A549 treated with Hydrocortisone at 1 μM for 4 hours (cell line): ENCODE measurements at places on chromosomes 12 and 14. TPM values are rescaled to one million over a fixed set of nuclear protein-coding genes. Genes with fewer than 3 reads are reported as not detected.

The KRT73 gene
- 0.06 TPM in 1 of 5 replicates, not detected in the others for total RNA-seq

The MEG3 gene
- total RNA-seq, result 41.2 to 54.4 TPM (median 49.7 TPM) in 5 replicates

The SIX4 gene
- 1.1 to 3.1 TPM (median 2.8 TPM) in 5 replicates for total RNA-seq

The EIF2S3B gene
- 0.43 to 0.97 TPM (median 0.52 TPM) in 5 replicates for total RNA-seq

The PLXNC1 gene
- total RNA-seq, result 0.06 to 0.43 TPM (median 0.15 TPM) in 5 replicates

The MYF5 gene
- total RNA-seq, result not detected in 5 replicates

The PTPRB gene
- total RNA-seq, result 0.48 to 1.1 TPM (median 0.69 TPM) in 5 replicates

The POLE2 gene
- 10.2 to 16.0 TPM (median 12.4 TPM) in 5 replicates for total RNA-seq

The HEBP1 gene
- total RNA-seq, result 49.8 to 57.1 TPM (median 55.2 TPM) in 5 replicates

The KLRC2 gene
- 1.4 to 2.2 TPM (median 1.7 TPM) in 5 replicates for total RNA-seq

The TSPAN11 gene
- total RNA-seq, result 0.01 to 0.11 TPM (median 0.08 TPM) in 5 replicates

The GPR84 gene
- total RNA-seq, result 0.08 to 0.11 TPM in 2 of 5 replicates, not detected in the others

The TAS2R43 gene
- not detected in 5 replicates for total RNA-seq

The B4GALNT3 gene
- 0.47 to 0.71 TPM (median 0.60 TPM) in 5 replicates for total RNA-seq

The LUM gene
- 0.06 to 0.33 TPM (median 0.23 TPM) in 5 replicates for total RNA-seq

The PLEKHD1 gene
- 0.02 to 0.07 TPM (median 0.03 TPM) in 5 replicates for total RNA-seq

The GLIPR1L2 gene
- total RNA-seq, result 0.08 to 0.20 TPM (median 0.10 TPM) in 5 replicates

The BCL11B gene
- 0.24 to 0.46 TPM (median 0.33 TPM) in 5 replicates for total RNA-seq

The SMIM41 gene
- total RNA-seq, result not detected in 5 replicates

The BCL2L14 gene
- 0.12 TPM in 1 of 5 replicates, not detected in the others for total RNA-seq
